ENCODE measurements at places on chromosomes 1 and 21.

DNA sequence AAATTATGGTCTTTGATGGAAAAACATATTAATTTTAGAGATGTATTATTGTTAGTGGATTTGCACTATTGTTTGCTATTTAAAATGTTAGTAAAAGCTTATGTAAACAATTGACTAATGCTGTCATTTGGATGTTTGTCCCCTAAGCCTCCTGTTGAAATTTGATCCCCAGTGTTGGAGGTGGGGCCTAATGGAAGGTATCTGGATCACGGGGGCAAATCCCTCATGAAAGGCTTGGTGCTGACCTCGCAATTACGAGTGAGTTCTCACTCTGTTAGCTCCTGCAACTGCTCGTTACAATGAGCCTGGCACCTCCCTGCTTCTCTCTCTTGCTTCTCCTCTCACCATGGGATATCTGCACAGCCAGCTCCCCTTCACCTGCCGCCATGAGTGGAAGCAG lies 14.3 kb downstream of the TMEM35B start:
- DNase-seq: no peak

GRCh38 chr1:12778907-12779306 lies 5.4 kb downstream of the PRAMEF12 start:
- no peak for DNase-seq

DNA sequence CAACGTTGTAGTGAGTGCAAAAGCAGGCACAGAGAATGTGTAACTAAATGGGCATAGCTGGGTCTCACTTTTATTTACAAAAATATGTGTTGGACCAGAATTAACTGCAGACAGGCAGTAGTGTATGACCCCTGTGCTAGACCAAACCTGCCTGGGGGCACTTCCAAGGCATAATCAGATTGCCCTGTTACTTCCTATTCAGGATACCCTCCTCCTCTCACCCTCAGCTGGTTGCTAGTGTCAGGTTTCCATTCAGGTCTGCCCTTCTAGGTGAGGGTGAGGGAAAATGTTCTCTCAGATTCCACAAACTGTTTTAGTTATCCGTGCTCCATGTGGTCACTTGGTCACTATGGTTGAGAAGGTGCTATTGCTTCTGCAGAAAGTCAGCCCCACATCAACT lies 387.3 kb downstream of the LMX1A start:
- no peak for DNase-seq

- DNase-seq: no peak
Observed at GRCh38 chr1:35481229-35481628, 76.0 kb downstream of the KIAA0319L start.

- no peak for DNase-seq
Observed at GRCh38 chr1:47415728-47416318, at the start of gene FOXE3. Gene FOXE3, plus strand, starts transcription at chr1:47416285. Its CDS starts 31 bp downstream, at chr1:47416316.

- DNase-seq: no peak
Observed at GRCh38 chr1:147211577-147211976, 13.6 kb downstream of the FMO5 start.

GRCh38 chr1:220818421-220819173 lies 31.9 kb downstream of the MTARC1 start:
- DNase-seq: peak; percentile 75

DNA sequence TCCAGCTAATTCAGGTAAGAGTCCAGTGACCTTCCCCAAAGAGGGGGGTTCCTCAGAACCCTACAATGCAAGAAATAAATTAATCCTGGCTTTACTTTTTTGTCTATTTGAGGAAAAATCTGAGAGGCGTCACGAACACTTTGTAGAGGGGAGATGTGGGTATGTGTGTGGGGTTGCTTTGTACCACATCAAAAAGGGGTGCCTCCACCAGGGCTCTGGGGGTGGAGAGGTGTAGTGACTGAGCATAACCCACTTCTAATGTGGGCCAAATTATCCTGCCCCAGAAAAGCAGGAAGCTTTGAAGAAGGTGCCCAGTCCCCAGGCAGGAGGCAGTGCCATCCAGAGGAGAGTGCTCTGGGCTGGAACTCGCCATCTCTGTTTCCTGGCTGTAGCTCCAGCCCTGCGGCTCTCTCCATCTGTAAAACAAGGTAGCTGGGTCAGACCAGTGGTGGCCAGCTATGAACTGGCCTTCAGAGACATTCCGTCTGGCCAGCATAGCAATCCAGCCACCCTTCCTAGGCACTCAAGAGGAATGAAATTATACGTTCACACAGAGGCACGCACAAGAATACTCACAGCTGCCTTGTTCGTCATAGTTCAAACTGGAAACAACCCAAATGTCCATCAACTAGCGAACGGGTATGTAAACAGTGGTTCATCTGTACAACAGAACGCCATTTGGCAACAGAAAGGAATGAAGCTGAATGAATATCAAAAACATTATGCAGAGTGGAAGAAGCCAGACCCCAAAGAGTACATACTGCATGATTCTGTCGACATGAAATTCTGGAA lies 45.4 kb upstream of the TNFRSF1B start:
- no peak for DNase-seq
